ENCODE measurements at places on chromosomes 2 and 18.
A peak's percentile ranks its signal among the peaks of the same experiment; 100 is the strongest.

DNA sequence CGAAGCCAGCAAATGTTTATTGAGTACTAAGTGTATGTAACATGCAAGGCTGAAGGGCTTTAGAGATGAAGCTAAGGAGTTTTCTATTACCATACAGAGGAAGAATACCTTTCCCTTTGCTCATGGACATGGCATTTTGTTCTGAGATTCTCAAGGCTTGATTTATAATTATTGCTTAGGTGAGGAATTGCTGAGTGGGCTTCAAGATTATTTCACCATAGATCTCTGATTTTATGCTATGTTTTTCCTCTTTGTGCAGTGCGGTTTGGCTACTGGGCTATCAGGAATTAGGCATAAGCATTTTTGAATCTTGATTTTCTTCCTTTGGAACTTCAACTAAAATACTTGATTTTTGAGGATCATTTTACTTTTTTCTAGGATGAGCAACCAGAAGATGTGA, 42.5 kb downstream of the VRK2 start:
- DNase-seq = no peak

- no peak for DNase-seq
Observed at GRCh38 chr2:150729495-150729955, 242.1 kb upstream of the RND3 start.

DNA sequence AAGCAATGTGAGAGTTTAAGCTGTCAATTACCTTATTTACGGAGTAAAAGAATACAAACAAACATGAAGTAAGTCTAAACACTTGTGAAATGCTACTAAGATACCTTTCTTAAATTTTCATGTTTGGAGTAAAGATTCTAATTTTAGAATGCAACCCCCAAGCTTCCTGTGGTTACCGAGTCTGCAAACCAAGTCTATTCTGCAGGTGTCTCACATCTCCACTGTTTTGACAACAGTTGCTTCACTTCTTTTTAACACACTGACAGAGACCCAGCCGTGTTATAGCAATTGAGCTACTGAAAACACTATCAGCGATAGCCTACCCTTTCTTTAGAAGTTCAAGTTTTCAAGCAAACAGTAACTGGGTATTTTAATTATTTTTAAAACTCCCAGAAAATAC, 608.3 kb downstream of the ERBB4 start:
- DNase-seq = no peak

GRCh38 chr18:3624935-3625741, 175.2 kb downstream of the TGIF1 start:
- DNase-seq = peak; percentile 87

DNA sequence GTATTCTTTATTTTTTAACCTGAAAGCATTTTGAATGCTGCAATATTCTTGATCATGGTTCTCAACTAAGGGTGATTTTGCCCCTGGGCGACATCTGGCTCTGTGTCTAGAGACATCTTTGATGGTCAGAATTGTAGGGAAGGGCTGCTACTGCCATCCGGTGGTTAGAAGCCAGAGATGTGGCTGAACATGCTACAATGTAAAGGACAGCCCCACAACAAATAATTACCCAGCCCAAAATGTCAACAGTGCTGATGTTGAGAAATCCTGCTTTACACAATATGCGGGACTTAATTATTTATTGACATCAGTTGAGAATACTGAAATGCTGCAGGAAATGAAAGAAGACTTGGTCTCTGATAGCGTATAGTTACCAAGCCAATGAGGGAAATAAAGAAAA, 37.5 kb upstream of the SERPINB2 start:
- DNase-seq = peak; percentile 38

DNA sequence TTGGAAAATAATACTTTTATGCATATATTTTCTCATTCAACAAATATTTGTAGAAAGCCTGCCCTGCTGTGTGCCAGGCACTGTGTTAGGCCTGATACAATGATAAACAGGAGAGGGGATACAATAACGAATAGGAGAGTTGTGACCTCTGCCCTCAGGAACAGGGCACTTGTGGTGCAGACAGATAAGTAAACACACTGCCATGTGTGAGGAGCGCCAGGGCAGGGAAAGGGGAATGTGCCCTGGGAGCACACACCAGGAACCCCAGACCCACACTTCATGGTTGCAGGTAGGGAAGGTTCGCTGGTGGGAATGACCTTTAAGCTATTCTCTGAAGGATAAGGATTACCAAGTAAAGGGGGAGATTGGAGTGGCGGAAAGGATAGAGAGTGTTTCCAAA, 42.2 kb upstream of the DSC1 start:
- DNase-seq = no peak

- DNase-seq = no peak
Observed at GRCh38 chr18:60875957-60876507, 457.2 kb upstream of the CDH20 start.

DNA sequence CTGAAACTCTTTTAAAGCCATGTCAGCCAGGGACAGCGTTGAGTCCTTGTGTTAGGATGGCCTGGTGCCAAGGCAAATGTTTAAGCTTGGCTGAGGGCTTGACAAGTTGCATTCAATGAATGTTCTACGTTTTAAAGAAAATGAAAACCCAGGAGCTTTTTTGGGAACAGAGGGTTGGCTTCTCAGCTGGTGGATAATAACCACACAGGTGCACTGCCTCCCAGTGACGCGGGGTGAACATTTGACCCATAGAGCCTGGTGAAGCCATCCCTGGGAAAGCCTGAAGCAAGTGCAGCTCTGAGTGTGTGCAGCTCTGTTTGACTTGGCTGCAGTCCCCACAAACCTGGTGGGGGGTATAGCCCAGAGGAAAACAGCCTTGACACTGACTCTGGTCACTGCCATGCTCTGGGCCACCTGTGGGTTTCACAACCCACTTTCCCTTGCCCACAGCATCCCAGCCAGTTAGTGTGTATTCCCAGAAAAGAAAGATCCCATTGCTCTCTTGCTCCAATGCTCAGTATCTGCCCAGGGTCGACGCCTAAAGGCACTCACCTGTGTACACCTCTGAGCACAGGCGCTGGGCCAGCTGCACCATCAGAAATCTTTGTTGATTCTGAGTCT, 874.9 kb downstream of the RNF144A start:
- DNase-seq = no peak

GRCh38 chr2:217922101-217923006, 80.4 kb downstream of the TNS1 start:
- no peak for DNase-seq

DNA sequence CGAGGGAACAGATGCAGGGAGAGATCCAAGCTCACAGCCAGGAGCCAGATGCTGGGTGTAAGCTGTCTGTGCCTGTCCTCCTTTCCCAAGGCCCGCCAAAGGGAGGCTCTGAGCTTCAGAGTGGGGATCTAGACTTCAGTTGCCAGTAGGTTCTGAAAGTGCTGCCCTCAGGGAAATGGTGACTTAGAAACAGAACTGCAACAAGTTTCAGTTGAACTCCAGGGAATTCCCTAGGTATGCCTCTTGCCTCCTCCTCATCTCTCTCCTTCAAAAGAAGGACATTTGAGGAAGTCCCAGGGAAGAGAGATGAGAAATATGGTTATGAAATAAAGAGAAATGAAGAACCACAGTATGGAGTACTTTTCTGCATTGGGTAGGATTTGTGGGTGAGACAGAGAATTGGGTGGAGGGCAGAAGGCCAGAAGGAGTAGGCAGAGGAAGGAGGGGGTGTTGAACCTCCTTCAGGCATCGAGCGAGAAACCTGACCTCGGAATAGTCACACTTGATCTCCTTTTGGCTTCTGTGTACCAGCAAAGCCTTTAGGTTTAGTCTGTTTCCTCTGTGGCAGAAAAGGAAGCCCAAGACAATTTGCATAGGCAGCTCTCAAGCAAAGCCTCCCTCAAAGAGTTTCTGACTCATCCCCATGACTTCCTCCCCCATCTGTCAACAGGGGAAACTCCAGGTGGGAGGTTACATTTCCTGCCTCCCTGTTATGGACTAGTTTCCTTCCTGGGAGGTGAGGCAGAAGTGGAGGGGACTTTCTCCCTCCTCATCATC, 45.7 kb downstream of the QPCT start:
- DNase-seq = peak; percentile 93

DNA sequence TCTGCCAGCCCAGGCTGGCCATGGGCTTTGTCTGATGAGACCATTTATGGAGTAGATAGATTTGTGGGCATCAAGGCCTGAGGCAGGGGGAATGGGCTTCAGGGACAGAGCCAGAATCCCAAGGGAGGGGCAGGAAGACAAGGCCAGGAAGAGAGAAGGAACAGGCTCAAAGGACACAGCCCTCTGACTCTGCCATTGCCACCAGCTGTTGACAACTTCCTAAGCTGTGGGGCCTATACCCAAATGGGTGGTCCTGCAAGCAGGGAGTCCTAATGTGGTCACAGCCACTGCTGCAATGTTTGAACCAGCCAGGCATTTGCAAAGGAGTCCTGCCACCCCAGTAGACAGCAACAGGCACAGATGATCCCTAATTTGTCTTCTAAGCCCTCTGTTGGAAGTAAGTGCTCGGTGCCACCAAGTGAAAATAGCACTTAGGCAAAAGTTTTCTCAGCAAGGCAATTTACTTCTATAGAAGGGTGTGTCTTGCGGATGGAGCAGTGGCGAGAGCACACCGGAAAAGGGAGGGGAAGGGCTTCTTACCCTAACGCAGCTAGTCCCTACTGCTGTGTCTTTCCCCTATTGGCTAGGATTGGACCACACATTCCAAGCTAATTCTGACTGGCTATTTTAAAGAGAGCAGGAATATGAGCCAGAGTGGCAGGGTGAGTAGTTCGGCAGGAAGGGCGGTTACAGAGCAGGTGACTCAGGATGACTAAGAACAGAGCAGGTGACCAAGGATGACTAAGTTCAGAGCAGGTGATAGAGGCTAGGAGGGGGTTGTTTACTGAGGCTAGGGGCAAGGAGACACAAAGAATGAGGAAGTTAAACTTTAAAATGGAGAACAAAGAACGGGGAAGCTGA, 47.2 kb downstream of the C1QL2 start:
- DNase-seq = no peak

DNA sequence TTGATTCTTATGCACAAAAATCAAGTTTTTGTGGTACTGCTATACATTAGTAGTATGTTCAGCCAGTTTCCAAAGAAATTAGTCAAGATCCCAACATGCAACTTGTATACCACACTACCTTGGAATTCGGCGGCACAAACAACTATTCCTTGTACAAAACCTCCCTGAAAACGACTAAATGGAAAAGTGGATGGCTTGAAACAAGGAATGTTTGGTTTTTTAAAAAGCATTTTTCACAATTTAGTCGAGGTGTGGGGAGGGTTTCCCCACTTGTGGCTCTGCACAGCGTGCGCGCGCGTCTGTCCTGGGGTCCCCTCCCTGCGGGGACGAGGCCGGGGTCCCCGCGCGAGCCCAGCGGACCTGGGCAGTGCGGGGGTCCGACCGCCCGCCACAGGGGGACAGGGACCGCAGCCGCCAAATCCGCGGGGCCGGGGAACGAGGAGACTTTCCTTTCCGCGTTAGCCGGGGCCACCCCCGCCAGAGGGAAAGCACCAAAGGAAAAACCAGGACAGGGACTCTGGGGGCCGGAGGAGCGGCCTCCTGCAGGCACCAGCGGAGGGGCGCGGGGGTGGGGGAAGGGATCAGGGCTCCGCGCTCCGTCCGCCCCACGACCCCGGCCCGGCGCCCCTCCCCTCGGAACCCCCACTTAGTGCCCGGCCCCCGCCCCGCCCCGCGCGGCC, 534 bp upstream of the SOCS6 start:
- peak; percentile 55 for DNase-seq

- DNase-seq = no peak
Observed at GRCh38 chr2:219471476-219472371, 27.0 kb upstream of the GMPPA start.

DNA sequence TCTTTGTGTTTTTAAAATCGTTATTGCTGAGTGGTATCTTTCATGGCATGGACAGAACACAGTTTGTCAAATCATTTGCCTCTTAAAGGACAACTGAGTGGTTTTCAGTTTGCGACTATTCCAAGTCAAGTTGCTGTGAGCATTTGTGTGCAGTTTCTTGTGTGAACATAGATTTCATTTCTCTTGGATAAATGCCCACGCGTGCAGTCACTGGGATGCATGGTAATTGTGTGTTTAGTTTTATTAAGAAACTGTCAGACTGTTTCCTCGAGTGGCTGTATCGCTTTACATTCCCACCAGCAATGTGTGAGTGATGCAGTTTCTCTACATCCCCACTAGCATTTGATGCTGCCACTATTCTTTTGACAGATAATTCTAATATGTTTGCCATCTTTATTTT, 154.0 kb upstream of the ARL4C start:
- no peak for DNase-seq

DNA sequence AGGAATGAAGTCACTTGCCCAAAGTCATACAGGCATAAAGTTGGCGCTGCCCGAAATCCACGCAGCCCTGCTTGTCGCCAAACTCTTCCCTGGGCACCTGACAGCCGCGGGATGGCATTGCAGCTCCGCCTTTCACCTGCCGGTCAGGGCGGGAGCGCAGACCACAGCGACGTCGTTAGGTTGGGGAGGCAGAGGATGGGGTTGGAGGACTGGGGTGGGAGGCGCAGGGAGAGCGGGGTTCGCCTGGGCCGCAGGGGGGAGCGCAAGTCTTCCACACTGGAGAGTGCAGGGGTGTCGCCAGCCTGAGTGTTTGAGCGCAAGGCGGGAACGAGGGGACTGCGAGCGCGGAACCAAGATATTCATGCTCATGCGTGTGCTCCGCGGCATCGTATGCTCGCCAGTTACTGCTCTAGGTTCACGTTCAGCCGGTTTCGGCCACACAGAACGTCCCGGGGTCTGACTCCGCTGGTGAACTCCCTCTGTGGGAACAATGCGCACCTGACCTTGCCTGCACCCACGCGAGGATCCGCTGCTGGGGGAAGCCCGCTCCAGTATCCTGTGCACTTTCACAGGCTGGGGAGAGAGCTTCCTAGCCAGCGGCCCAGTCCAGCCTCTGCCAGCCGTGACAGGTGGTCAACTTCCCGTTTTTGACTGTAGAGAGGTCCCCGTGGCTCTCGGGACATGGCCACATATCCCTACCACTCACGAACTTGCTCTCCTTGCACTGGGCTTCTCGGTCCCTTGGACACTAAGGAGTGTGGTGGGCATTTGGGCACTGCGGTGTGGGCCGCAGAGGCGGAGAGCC, 767 bp upstream of the NPPC start:
- DNase-seq = peak; percentile 34

DNA sequence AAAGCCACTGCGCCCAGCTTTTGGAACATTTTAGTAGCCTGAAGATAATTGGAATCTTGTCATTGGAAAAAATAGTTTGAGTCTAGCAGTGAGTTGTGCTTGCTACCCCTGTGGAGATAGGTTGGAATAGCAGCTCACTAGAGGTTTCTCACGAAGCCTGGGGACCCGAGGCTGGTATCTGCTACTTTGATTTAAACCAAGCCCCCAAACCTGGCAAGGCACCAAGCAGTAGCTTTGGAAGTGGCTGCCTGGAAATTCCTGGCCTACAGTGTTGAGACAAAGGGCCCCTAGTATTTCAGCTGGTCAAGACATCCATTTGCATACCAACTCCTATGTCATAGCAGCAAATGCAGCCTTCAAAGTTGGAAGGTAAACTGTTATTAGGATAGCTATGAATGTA, 42.1 kb downstream of the NOP58 start:
- DNase-seq = no peak
